Activated CD4-positive, alpha-beta T cell treated with anti-CD3 and anti-CD28 coated beads, Interleukin-2, amount 10 ng/mL, durations not matched to agents 7 days and 5 days (primary cell): ENCODE measurements at places on chromosomes 4 and X.

GRCh38 chr4:86608757-86609375, 14.8 kb downstream of the PTPN13 start:
- DNase-seq = no peak

GRCh38 chrX:19535476-19535875, 20.2 kb upstream of the MAP3K15 start:
- DNase-seq = no peak

GRCh38 chr4:40621229-40621591, 8.5 kb downstream of the RBM47 start:
- DNase-seq = no peak

GRCh38 chr4:167774646-167775045, 317.7 kb upstream of the ANXA10 start:
- DNase-seq = no peak

- no peak for DNase-seq
These were observed 91.9 kb downstream of the GPC4 start for GRCh38 chrX:133323431-133323830.

GRCh38 chr4:101329592-101329991, 17.7 kb downstream of the PPP3CA start:
- DNase-seq = no peak

- no peak for DNase-seq
These were observed 80.6 kb downstream of the FBXW7 start for GRCh38 chr4:152455311-152455710.

GRCh38 chrX:111191598-111191997, 78.7 kb downstream of the CAPN6 start:
- no peak for DNase-seq

GRCh38 chrX:52341493-52341892, 27.3 kb upstream of the XAGE2 start:
- DNase-seq = no peak

DNA sequence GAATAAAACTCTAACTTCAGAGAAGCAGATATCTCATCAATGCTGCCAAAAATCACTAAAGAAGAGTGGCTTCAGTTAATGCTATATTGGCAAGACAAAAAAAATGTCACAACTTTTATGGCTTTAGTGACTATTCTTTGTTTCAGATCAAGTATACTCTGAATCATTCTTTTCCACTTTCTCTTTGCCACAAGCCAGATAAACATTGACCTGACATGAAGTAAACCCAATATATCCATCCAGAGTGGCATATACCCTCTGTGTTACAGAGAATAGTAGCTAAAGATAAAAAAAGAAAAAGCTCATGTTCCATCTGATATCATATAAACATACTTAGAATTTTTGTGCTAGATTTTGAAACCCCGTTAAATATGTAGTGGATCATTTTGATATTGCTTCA, 206.7 kb upstream of the CNKSR2 start:
- no peak for DNase-seq

DNA sequence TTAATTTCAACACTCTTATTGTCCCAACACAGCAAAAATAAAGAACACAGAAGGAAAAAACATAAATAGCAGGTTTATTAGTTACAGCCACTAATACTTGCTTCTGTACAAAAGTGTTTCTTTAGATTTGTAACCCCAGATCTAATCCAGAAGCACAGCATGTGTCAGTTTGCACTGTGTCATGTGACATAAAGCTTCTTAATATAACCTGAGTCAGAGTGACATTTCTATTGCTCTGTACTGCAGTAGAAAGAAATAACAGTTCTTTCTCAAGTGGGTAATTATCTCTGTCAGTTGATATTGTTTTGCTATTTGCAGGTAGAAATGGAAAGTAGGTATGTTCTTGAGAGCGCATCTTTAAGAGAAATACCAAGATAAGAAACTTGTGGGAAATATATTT, 422.5 kb downstream of the ZIC3 start:
- DNase-seq = no peak

DNA sequence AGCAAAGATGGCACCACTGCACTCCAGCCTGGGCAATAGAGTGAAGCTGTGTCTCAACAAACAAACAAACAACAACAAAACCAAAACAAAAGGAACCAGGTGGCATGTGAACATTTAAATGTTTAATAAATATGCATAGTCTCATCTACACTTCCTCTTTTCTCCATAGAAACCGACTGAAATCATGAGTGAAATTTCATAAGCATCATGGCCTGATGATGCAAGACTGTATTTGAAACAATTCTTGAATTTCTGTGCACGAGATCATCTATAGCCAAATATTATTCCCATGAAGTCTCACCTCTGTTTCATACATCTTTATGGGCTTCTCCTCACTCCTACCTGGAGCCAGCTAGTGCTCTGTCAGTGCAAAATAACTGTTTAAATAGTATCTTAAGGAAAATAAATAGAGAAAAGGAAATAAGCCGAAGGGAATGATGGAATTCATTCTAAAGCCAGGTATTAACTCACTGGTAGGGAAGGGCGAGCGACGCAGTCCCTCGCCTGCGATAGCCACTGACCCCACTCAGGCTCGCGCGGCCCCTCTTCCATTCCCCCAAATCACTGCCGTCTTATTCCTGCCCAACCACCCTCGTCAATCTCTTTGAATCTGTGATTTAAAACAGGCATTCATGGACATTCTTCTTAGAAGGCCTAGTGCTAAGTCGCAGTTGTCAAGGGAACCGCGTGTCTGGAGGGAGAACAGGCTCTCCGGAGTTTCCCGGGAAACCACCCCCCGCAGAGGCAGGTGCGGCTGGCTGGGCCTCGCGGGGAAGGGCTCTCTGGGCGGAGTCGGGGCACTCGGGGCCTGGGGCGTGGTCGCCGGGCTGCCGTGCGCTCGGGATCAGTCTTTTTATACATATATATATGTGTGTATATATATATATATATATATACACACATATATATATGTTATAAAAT, 52.4 kb upstream of the TRIM2 start:
- DNase-seq = no peak

- DNase-seq = no peak
These were observed 177.4 kb downstream of the SH3KBP1 start for GRCh38 chrX:19709812-19710518.

DNA sequence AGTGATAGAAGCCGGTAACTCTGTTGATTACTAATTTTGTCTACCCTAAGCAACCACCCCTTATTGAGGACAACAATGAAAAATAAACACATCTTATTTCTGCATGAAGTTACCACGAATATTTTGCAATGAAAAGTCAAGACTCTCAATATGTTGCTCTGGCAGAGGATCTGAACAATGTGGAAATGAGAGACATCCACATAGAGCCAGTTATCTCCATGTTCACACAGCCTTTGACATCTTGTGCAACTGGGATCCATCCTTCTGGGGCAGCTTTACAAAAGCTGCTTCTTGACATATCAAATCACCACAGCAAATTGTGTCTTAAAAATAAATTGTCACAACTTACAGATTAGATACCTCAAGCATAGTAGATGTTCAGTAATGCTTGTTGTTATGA, 10.2 kb downstream of the EDNRA start:
- no peak for DNase-seq

- DNase-seq = no peak
These were observed 272.8 kb upstream of the EPHA5 start for GRCh38 chr4:65943076-65943475.

DNA sequence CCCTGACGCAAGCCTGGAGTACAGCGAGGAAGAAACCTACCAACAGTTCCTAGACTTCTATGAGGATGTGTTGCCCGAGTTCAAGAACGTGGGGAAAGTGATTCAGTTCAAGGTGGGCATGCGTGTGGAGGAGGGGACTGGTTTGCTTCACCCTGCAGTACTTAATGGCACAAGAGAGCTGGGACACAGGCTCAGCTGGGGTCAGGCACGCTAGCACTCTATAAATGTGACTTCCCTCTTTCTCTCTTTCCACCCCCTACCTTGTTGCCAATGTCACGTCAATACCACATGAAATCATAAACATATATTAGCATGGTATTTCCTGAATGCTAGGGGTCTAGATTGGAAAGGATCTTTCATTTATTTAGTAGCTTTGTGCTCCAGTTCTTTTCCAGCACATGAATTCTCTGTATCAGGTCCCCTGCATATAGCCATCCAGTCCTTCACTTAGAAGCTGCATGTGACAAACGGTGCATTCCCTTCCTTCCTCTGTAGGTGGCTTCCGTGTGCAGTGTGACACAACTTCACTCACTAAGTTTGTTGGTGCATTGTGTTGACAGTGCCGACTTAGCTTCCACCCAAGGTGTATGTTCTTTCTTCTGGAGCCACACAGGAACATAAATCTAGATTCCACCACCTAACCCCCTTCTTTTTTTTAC, 25.6 kb downstream of the ZRSR2 start:
- peak; percentile 33 for DNase-seq

DNA sequence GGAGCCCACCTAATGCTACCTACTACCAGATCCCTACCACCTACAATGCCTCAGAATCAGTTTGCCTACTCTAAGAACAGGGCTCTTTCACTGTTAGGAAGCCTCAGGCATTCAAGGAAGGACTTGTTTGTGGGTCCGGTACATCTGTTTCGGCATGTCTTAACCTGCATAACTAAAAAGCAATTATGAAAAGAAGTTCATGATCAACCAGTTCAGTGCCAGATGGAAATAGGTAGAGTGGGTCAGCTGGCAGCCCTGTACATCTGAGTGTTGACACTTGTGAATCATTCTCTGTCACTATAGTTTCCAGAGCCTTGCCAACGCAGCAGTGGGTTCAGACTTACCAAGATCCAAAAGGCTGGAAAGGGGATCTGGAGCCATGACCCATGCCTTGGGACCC, 3.3 kb downstream of the TMEM185A start:
- DNase-seq = no peak

DNA sequence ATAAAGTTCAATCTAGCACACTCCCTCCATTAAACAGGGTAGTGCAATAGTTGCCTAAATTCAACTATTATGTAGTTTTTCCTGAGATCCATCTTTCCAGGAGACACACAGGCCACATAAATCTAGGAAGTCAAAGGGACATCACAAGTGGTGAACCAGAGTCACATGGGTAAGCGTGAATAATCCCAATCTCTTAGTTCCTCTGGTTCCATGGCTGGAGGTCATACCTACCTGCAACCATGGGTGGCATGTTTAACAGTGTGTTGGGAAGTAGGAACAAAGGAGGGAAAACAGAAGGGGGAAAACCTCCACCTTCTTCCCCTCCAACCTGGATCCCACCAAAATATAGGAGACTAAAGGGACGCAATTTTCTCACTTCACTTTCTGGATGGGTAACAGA, 2651.6 kb downstream of the ARAP2 start:
- no peak for DNase-seq

DNA sequence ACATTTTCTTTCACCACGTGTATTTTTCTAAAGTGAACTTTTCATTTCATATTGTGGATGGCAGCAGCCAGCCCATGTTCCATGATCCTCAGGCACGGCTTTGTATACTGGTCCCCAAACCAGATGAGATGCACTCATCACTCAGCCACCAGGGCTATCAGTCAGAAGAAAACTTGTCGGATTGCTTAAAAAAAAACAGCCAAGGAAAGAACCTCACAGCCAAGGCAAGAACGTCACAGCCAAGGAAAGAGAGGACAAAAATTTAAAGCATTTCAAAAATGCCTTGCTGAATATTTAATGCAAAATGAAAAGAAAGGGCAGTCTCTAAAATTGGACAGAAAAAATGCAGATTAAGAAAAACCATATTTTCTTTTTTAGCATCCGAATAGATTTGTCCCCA, 333.3 kb downstream of the PDGFC start:
- no peak for DNase-seq
